Endothelial cell of umbilical vein (primary cell): ENCODE measurements at places on chromosomes 5 and 9. TPM values are rescaled to one million over a fixed set of nuclear protein-coding genes. Genes with fewer than 3 reads are reported as not detected.
A peak's percentile ranks its signal among the peaks of the same experiment; 100 is the strongest.

CDX1 gene
- not detected in 2 replicates for total RNA-seq

C7 gene
- total RNA-seq, result 0.29 TPM in 1 of 2 replicates, not detected in the other

GRCh38 chr9:15304632-15305031, 2.4 kb downstream of the TTC39B start:
- no peak for DNase-seq

- peak; percentile 26 for DNase-seq
Measured at GRCh38 chr9:128068386-128069205, 564 bp downstream of the SLC25A25 start.

DNA sequence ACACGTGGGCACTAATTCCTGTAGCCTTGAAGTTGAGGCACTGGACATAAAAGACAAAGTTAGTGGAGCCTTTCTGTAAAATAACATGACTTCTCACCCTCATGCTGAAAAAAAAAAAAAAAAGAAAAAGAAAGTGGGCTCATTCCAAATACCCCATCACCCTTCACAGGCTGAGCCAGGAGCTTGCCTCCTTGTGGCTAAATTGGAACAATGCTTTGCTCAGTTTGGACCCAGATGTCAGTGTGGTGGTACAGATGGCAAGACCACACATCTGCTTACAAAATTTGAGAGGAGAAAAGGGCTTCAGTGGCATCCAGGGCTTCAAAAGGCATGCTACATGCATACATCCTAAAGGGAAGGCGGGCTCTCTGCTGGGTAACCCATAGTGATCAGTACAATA, 342.8 kb downstream of the EBF1 start:
- DNase-seq, result no peak

DNA sequence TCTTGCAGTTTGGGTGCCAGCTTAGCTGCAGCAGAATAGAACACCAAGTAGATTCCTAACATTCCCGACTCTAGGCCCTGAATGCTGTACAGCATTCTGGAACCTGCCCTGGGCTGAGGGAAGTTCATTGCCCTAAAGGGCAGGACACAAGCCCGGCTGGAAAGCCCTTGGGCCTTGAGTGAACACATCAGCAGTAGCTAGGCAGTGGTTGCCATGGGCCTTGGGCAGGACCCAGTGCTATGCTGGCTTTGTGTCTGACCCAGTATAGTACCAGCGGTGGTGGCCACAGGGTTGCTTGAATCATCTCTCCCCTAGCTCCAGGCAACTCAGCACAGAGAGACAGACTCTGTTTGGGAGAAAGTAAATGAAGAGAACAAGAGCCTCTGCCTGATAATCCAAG, 137.8 kb downstream of the AGTPBP1 start:
- no peak for DNase-seq
